ENCODE measurements at places on chromosomes 2 and 18. TPM values are rescaled to one million over a fixed set of nuclear protein-coding genes. Genes with fewer than 3 reads are reported as not detected.
A peak's percentile ranks its signal among the peaks of the same experiment; 100 is the strongest.

DNA sequence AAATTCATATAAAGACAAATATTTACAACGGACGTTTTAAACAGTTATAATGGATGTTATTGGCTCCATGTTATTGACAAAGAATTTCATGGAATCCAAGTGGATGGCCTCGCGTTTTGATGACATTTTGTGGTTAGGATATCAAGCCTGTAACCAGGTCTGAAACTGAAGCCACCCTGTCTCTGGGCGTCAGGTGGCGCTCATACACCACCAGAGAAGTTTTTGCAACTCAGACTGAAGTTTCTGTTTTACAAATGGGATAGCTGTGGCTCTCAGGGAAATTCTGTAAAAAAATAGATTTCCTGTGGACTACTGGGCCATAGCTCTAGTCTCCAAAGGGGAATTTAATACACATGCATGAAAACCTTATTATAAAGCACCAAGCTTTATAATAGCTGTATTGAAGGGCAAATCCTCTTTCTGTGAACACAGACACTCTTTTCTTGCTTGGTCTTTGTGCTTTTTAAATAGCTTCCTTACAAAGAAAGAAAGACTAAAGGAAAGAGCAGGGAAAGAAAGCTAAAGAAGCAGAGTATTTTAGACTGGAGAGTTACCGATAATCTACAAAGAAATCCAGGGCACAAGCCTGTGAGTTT lies 86.7 kb downstream of the C18orf54 start:
- H3K27me3 ChIP-seq = peaks cover 17% of the 10 kb centered on the region
- H3K4me3 ChIP-seq = no peak overlapping the region
- no peak for DNase-seq
- H3K27ac ChIP-seq = no peak overlapping the region
- no peaks in the 10 kb centered on the region for H3K36me3 ChIP-seq

- no peaks in the 10 kb centered on the region for H3K27me3 ChIP-seq
- H3K4me3 ChIP-seq = no peak overlapping the region
- no peak for DNase-seq
- no peak overlapping the region for H3K27ac ChIP-seq
Measured at GRCh38 chr2:24657818-24658217, 135.4 kb downstream of the PTRHD1 start.

DNA sequence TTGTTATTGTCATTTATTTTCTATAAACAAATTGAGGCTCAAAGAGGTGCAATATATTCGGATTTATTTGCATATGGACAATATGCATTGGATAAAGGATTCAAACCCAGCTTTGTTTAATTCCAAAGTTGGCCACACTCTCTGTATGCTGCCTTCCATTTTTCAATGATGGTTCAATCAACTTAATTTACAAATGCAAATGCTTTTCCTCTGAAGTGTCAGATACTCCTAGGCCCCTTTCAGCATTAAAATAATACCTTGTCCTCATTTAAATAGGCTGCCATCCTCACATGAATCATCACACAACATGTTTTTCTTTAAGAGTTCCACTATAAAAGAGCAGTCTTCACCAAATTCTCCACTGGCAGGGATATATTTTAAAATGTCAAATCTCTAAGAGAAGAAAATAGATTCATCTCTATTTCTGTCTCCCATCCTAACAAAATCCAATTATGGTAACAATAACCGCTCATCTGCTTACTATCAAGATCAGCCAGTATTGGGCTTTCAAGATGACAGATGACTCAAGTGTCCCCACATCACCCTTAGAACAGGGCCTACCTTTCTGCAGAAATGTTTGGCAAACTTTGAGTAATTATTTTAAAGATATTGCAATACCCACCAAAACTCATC lies 114.8 kb downstream of the SCG2 start:
- no peaks in the 10 kb centered on the region for H3K36me3 ChIP-seq
- H3K4me1 ChIP-seq = peaks cover 6% of the 10 kb centered on the region
- no peak overlapping the region for H3K27ac ChIP-seq
- no peaks in the 10 kb centered on the region for H3K27me3 ChIP-seq
- no peak overlapping the region for H3K4me3 ChIP-seq
- DNase-seq = no peak

- H3K4me1 ChIP-seq = peaks cover 49% of the 10 kb centered on the region
- peaks cover 39% of the 10 kb centered on the region for H3K36me3 ChIP-seq
- H3K27me3 ChIP-seq = peaks cover 21% of the 10 kb centered on the region
- DNase-seq = peak; percentile 81
Measured at GRCh38 chr2:136117909-136118818, at the start of gene CXCR4. Gene CXCR4, minus strand, starts transcription at chr2:136118149. Its CDS starts 89 bp downstream, at chr2:136118060.

TRIM54 gene
- 0.25 TPM for total RNA-seq

- H3K4me1 ChIP-seq = no peaks in the 10 kb centered on the region
- no peaks in the 10 kb centered on the region for H3K27me3 ChIP-seq
- H3K27ac ChIP-seq = no peak overlapping the region
- no peak for DNase-seq
- H3K36me3 ChIP-seq = no peaks in the 10 kb centered on the region
Measured at GRCh38 chr2:235839226-235839625, 329.0 kb downstream of the GBX2 start.

DNA sequence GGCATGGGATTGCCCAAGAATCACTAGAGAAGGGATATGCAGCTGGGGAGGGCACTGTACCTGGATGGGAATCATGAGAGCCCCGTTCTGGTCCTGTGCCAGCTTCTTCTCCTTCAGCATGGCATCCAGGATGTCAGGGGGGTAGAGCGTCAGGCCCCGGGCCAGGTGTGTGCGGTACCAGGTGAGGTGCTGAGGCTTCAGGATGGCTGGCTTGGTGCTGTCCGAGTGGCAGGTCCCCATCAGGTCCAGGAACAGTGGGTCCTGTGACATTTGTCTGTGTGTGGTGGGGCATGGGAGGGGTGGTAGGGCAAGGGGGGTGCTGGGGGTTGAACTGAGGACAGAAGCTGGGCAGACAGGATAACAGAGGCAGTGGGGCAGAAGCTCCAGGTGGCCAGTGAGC lies 13.2 kb downstream of the CFAP65 start:
- no peak for DNase-seq
- H3K27ac ChIP-seq = no peak overlapping the region
- peaks cover 8% of the 10 kb centered on the region for H3K27me3 ChIP-seq
- H3K4me1 ChIP-seq = no peaks in the 10 kb centered on the region
- no peaks in the 10 kb centered on the region for H3K36me3 ChIP-seq

KIF5C gene
- 12.9 TPM for total RNA-seq

PIEZO2 gene
- not detected for total RNA-seq

CYP27A1 gene
- not detected for total RNA-seq

DNA sequence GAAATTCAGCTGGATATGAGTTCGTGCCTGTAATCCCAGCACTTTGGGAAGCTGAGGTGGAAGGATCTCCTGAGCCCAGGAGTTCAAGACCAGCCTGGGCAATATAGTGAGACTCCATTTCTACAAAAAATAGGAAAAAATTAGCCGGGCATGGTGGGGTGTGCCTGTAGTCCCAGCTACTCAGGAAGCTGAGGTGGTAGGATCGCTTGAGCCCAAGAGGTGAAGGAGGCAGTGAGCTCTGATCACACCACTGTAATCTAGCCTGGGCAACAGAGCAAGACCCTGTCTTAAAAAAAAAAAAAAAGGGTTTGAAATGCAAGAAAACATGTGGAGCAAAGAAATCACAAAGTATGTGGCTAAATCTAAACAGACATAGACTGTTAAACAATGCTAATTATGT lies 9.8 kb downstream of the CGREF1 start:
- no peak overlapping the region for H3K4me3 ChIP-seq
- no peaks in the 10 kb centered on the region for H3K36me3 ChIP-seq
- no peaks in the 10 kb centered on the region for H3K4me1 ChIP-seq

DNA sequence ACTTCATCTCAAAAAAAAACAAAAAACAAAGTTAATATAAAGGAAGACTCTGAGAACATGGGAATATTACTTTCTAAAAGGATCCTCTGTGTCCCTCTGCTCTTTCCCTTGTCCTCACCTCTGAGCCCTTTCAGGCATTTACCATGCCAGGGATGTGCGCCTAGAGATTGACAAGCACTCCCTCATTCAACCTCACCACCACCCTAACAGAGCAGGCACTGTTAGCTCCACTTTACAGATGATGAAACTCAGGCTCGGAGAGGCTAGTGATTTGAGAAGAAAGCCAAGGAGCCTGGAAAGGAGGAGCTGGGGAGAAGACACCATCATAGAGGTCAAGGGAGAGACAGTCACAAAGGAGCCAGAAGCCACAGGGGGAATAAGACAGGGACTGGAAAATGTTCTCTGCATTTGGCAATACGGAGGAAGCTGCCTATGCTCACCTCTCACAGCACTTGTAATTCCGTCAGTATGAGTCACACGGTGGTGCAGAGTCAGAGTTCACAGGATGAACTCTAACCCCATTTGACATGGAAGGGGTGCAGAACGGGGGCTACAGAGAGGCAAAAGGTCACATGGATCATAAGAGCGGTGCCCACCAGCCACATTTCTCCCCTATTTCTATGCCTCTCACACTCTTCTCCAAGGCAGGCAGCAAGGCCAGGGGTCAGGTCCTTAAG lies 101.8 kb upstream of the NFU1 start:
- DNase-seq = no peak
- H3K4me3 ChIP-seq = no peak overlapping the region
- H3K4me1 ChIP-seq = peaks cover 21% of the 10 kb centered on the region
- no peaks in the 10 kb centered on the region for H3K27me3 ChIP-seq
- H3K36me3 ChIP-seq = peaks cover 78% of the 10 kb centered on the region
- peak overlapping the region; percentile 33 for H3K27ac ChIP-seq

DNA sequence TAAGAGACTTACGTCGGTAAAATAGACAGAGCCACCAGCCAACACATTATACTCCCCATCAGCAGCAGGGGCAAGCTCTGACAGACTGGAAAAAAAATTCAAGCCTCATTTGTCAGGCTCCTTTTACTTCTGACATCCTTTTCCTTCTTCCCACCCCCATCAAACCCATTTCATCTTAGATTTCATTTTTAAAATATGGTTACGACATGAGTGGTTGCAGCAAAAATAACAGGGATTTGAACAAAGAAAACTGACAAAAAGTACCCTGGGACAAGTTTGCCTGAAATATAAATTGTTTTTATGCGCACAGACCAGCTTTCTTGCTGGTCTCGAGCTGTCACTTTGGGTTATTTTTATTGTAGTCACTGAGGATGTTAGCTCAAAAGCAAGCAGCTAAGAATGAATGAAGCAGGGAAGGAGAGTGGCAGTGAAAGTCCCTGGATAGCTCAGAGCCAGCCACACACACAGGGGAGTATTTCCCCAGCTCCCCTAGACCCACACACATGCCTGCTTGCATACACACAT lies 30.7 kb upstream of the LINC00305 start:
- no peaks in the 10 kb centered on the region for H3K36me3 ChIP-seq
- no peak overlapping the region for H3K4me3 ChIP-seq
- H3K4me1 ChIP-seq = no peaks in the 10 kb centered on the region
- no peak for DNase-seq
- no peaks in the 10 kb centered on the region for H3K27me3 ChIP-seq

GRCh38 chr2:151027151-151027550 lies 234.5 kb downstream of the RBM43 start:
- no peaks in the 10 kb centered on the region for H3K27me3 ChIP-seq
- no peaks in the 10 kb centered on the region for H3K36me3 ChIP-seq
- H3K4me1 ChIP-seq = no peaks in the 10 kb centered on the region
- no peak for DNase-seq

- DNase-seq = no peak
- H3K27ac ChIP-seq = no peak overlapping the region
- no peak overlapping the region for H3K4me3 ChIP-seq
- no peaks in the 10 kb centered on the region for H3K4me1 ChIP-seq
- H3K36me3 ChIP-seq = no peaks in the 10 kb centered on the region
Measured at GRCh38 chr2:71521436-71521950, 68.1 kb downstream of the DYSF start.

- DNase-seq = no peak
- no peak overlapping the region for H3K4me3 ChIP-seq
- no peak overlapping the region for H3K27ac ChIP-seq
- no peaks in the 10 kb centered on the region for H3K4me1 ChIP-seq
- no peaks in the 10 kb centered on the region for H3K36me3 ChIP-seq
Measured at GRCh38 chr18:33830213-33830612, 252.2 kb downstream of the ASXL3 start.

GRCh38 chr2:177723235-177723634 lies 330.7 kb downstream of the AGPS start:
- DNase-seq = no peak
- H3K27ac ChIP-seq = no peak overlapping the region
- no peak overlapping the region for H3K4me3 ChIP-seq
- H3K36me3 ChIP-seq = no peaks in the 10 kb centered on the region
- peaks cover 2% of the 10 kb centered on the region for H3K4me1 ChIP-seq

MYOM1 gene
- 2.4 TPM for total RNA-seq

DNA sequence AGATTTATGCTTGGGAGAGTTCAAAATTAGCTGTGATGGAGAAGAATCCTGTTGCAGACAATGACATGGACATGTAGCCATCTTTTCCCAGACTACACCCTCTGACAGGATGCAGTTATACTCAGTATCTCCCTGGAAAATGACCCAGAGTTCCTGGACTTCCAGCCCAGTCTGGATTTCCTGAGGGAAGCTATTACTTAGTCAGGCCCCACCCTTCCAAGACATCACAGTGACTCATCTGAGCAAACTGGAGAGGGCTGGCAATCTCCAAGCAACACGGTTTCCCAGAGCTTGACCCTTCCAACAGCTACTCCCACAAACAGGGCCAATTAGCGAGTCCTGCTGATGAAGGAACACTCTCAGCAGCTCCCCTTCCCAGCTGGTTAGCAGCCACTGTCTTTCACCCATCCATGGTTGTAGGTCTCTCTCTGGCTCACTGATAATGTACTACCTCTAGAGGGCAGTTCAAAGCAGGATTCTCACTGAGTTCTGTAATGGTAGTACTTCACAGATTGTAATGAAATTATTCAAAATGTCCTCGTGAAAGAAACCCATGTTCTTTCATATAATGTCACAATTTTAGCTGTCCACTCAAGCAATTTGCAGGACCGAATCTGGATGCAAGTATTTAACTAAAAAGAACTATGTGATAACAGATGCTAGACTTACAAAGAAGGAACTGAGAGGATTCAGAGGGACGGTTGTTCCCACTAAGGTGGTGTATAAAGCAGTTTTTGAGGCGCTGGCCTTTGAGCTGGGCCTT lies 110.2 kb downstream of the MDH1 start:
- no peak overlapping the region for H3K27ac ChIP-seq
- no peaks in the 10 kb centered on the region for H3K36me3 ChIP-seq
- DNase-seq = no peak
- peaks cover 5% of the 10 kb centered on the region for H3K27me3 ChIP-seq

DNA sequence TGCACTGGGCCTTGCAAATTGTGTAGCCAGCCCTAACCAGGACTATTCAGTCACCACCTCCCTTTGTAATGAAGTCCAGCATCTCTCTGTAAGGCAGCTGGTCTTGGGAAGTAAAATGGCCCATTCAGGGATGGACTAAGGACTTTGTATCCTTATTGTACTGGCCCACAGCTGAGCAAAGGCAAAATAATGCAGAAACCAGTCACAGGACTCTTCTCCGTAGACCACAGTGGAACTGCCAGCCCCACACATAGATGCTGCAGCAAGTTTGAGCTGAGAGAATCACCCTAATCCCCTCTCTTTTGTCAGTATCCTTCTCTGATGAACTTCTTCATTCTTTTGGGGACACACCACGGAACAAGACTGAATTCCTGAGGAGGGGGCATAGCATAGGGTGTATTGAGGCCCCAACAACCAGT lies 73.6 kb upstream of the RTN4 start:
- no peaks in the 10 kb centered on the region for H3K36me3 ChIP-seq
- H3K4me3 ChIP-seq = no peak overlapping the region
- no peak for DNase-seq
- peaks cover 4% of the 10 kb centered on the region for H3K27me3 ChIP-seq
- H3K27ac ChIP-seq = no peak overlapping the region

GAL3ST2 gene
- 1.3 TPM for total RNA-seq

Data from activated T-helper 2 cell treated with anti-CD3 and anti-CD28 coated beads, Interferon-gamma antibody, Interleukin-2, Interleukin-4, amounts not matched to agents 10 μg/mL and 5 μg/mL and 100 μg/mL, durations not matched to agents 14 hours and 24 hours and 36 hours (primary cell).